Peyer's patch (tissue), 4 donors: ENCODE measurements at places on chromosomes 3 and 15. TPM values are rescaled to one million over a fixed set of nuclear protein-coding genes. Genes with fewer than 3 reads are reported as not detected.

DNA sequence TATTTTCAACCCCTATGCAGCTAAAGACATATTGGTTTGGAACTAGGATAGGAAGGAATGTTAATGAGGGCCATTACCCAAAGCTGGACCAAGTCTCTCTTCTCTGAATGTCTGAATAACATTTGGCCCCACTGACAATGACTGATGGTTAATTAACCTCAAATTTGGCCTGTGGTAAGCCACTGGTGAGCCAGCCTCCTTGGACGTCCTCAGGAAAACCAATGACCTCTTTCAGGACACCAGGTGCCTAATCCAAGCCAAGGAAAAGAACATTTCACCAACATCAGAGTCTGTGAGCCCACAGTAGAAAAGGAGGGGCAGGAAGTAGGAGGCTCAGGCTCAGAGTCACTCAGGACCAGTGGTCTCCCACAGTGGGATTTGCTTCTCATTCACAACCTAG is 56.4 kb upstream of the ETV5 start:
- DNase-seq, result no peak

DNA sequence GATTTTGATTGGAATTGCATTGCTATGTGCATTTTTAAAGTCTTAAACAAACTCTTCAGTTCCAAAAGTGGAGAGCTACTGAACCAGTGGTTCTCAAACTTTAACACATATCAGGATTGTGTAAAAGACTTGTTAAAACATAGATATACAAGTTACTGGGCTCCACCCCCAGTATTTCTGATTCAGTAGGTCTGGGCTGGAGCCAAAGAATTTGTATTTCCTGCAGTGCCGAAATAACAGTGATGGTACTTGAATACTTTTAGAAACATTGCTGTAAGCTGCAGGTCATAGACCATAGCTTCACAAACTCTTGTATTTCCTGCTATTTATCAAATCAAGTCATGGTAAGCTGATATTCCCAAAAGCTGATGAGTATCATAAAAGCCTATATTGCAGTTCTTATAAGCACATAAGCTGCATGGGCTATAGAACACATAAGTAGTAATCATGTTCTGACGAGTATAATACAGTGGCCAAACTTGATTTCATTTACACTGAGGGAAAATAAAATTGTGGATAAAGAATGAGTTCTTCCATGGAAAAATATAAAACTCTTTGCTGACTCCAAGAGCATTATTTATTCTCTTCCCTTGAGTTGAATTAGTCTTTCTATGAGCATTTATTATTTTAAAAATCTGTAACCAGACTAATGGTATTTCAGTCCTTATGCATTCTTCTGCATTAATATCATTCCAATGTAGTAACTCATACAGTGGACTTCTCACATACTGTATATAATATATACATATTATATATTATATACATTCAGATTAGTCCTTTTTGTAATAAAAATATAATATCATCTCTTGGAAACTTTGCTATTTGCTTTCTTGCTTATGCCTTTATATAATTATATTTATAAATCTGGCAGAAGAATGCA is 550.5 kb upstream of the AGTR1 start:
- DNase-seq, result no peak

DNA sequence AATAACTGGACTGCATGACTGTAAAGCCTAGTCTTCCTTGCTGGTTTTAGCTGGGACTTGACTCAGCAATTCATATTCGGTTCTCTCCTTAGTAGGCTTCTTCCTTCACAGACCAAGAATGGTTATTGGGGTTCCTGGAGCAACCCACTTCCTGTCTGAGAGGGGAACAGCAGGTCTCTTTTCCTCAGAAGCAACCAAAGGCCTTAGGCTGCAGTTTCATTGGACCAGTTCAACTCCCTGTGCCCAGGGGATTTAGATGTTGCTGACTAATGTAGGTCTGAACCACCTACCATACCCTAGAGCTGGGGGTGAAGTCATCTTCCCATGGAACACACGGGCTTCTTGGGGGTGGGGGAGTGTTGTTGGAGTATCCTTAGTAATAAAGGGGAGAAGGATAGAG is 84.0 kb upstream of the SKOR1 start:
- no peak for DNase-seq

The GADL1 gene
- total RNA-seq, result not detected

DNA sequence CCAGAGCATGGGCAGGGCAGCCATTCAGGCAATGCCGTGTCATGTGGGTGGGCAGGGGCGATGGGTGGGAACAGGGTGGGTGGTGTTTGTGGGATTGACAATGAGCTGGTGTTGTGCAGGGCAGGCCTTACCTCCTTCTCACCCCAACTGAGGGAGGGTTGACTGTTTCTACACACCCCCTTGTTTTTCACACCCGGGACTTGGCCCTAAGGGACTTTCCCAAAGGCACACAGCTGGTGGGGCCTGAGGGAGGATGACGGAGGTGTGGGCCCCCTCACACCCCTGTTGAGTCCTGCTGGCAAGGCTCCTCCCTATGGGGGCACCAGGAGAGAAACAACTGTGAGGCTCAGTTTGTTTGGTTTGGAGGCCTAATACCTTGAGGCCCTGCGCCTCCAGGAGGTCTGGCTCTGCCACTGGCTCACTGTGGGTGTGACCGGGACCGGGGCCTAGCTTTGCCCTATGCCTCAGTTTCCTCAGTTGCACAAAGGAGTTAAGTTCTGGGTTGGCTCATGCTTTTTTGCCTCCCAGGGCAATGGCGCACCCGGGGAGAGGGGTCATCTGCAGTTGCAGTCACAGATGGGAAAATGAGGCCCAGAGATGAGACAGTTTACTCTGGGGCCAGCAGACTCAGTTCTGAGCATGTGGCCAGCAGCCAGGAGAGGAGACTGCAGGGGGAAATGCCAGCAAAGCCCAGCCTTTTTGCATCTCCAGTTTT is 5.1 kb upstream of the DNAH1 start:
- peak; percentile 44 for DNase-seq

- DNase-seq, result no peak
Measured at GRCh38 chr15:22239806-22240180, 159.5 kb downstream of the OR4M2 start.

DNA sequence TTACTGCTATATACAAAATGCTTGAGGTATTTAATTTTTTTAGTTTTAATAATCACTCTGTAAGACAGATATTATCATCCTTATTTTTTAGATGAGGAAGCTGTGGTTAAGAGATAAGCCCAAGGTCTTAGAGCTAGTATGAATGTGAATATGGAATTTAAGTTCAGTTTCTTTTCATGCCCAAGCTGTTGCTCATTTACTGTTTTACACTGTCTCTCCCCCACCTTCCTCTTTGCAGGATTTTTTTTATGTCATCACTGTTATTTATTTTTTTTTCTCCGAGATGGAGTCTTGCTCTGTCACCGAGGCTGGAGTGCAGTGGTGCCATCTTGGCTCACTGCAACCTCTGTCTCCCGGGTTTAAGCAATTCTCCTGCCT is 22.5 kb downstream of the MAP2K5 start:
- no peak for DNase-seq

- DNase-seq, result no peak
Measured at GRCh38 chr3:144055604-144056003, 84.0 kb downstream of the DIPK2A start.

- no peak for DNase-seq
Measured at GRCh38 chr15:59521443-59521842, 83.5 kb downstream of the FAM81A start.

The SV2B gene
- total RNA-seq, result 0.54 TPM

DNA sequence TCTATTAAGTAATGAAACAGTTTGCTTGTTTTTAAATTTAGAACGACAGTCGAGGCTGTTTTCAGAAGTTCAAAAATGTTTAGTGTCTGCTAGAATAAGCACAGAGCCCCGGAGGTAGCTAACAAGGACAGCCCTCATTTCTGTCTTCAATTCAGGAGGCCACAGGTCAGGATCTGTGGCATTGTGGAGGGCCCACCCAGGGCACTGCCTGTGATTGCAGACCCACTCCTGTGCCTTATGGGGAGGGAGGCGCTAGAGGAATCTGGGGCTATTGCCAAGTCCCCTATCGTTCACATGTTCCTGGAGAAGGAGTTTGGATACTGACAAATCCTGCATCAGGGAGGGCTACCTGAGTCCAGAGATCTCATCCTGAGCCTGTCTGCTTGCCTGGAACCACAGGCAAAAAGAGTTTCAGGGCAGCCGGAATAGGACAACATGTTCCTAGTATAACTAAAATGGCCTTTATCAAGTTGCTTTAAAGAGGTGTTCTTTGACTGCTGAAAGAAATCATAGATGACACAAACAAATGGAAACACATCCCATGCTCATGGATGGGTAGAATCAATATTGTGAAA is 141.5 kb upstream of the ROPN1 start:
- no peak for DNase-seq

DNA sequence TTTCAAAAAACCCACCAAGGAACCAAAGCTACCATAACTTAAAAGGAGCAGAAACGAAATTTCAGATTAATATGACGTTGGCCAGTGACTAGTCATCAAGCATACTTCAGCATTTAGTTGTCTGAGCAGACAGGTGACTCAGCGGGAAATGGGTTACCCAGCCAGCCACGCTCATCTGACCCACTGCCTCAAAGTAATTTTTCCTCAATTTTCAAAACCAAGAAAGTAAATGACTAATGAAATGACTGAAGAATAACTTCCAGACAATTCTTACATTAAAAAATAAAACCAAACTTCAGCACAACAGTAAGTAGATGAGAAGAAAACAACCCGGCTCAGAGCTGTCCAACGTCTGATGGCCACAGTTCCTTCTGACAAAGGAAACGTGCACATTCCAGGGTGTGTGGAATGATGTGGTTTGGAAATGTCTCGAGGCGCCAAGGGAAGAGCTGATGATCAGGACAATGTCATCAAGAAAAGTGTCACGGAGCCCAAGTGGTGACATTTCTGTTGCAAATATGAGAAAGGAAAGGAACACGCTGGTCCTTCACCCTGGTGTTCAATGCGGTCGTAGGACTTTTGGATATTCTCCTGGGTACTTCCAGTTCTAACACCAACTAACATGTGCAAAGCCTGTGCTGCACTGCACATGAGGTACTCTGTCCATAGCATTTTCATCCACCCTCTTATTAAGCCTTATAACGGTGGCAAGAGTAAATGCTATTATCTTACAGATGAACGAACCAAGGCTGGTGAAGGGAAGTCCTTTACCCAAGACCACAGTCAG is 79.1 kb downstream of the FOXP1 start:
- no peak for DNase-seq

- no peak for DNase-seq
Measured at GRCh38 chr15:73575636-73576247, 57.4 kb downstream of the NPTN start.

- no peak for DNase-seq
Measured at GRCh38 chr3:98980915-98981596, 79.6 kb upstream of the DCBLD2 start.

- no peak for DNase-seq
Measured at GRCh38 chr3:55675478-55675877, 188.4 kb upstream of the WNT5A start.

The DBR1 gene
- 8.1 TPM for total RNA-seq

DNA sequence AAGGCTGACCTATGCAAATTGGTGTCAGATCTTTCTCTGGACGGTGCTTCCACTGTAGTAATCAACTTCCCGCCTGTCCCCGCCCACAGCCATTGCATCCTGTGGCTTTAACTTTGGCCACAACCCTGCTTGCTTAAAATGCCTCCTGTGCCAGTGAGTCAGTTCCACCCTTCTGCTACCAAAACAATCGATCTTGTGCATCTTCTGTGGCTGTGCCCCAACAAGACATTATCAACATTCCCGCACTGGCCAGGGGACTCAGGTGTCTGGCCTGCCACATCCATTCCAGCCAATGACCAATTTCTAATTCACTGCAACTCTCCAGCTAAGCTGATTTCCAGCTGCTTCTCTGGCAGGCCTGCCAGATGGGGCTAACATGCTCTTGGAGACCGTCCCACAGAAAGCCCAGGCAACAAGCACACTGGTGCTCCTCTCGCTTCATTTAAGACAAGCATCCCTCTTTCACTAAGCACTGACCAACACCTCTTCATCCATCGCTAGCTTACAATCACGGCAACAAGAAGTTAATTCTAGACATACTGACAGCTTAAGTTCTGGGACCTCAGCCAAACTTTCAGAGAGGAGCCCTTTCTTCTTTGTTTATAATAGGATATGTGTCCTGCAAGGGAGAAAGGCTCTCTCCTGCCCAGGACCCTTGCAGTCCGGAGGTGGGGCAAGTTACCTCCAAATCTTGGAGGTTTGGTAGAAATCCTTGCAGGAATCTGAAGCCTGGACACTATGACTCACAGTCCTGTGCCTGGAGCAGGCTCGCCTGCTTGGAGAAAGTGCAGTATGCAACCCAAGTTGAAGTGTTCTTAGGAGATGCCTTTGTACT is 6.7 kb downstream of the CA12 start:
- peak; percentile 53 for DNase-seq

- DNase-seq, result no peak
Measured at GRCh38 chr3:168362661-168363247, 267.0 kb upstream of the GOLIM4 start.

- no peak for DNase-seq
Measured at GRCh38 chr3:52451237-52452083, 2.4 kb downstream of the TNNC1 start.

GRCh38 chr15:100113351-100114080 is 228.3 kb downstream of the ADAMTS17 start:
- no peak for DNase-seq

DNA sequence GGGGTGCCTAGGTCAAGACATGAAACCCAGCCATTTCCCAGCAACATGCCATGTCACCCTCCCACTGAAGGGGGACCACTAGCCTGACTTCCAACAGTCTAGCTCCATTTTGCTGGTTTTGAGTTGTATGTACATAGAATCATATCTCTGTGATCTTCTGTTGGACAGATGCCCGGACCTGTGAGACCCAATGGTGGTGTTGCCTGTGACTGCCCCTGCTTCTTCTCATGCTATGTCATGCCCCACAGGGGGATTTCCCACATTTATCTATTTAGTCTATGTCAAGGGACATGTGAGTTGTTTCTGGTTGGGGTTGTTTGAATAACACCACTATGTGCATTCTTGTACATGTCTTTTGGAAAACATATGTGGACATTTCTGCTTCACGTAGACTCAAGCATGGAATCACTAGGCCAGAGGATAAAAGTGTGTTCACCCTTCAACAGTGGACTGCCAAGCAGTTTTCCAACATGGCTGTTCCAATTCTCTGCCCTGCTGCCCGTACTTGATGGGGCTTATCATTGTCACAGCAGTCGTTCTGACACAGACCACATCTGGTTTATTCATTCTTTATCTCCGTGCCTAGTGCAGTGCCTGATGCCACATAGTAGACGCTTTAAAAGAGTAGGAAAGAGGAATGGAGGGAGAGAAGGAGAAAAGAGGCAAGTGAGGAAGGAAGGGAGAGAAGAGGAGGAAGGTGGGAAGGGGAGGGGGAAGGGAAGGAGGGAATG is 114.4 kb downstream of the TPRA1 start:
- no peak for DNase-seq

The ARIH2 gene
- 59.7 TPM for total RNA-seq

The FGF12 gene
- total RNA-seq, result 0.47 TPM

GRCh38 chr15:78360367-78360801 is 20.2 kb downstream of the CRABP1 start:
- no peak for DNase-seq
